ENCODE measurements at places on chromosomes 4 and X.

DNA sequence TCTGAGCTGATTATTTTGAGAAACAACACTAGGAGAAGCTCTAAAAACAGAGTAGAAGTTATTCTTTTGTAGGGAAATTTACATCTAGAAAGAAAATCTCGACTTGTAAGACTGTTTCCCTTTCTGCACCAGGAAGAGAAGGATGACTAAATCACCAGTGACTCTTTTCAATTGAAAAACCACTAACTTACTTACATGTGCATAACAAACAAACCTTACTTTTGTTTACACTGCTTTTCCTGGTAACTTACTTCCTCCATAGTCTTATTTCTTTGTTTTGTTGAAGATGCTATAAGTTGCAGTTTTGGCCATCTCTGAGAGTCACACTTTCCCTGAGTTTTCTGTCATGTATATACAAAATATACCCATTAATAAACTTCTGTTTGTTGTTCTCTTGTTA, 293.6 kb upstream of the FAT4 start:
- DNase-seq = no peak

DNA sequence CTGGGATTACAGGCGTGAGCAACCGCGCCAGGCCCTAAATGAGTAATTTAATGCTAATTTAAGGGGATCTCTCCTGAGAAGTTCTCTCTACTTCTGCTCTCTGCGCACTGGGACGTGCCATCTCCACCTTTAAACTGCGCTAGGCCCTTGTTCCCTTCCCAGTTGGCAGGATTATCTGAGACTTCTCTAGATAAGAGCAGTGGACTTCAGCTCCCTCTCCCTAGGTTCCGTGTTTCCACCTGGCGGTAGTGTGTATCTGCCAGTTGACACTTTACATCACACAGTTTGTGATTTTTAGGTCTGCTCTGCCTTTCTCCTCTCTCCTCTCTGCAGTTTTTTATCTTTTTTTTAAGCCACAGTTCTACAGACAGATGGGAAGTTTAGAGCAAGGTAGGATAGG, 40.2 kb downstream of the ARHGAP10 start:
- no peak for DNase-seq

DNA sequence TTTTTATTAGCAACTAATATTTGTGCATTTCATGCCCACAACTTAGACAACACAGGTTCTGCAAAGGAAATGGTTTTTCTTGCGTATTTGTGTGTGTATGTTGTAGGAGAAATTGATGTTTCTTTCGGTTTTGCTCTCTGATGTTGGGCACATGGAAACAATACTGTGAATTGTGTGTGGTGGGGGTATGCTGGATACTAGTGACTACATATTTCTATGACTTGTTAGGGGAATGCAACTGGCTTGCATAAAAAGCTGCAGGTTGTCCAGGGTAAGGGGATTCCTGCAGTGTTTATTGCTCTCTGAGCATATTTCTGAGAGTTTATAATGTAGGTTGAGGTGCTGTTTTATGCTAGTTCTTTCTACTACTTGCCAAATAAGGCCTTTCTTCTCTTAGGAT, 11.6 kb downstream of the DLG3 start:
- no peak for DNase-seq

DNA sequence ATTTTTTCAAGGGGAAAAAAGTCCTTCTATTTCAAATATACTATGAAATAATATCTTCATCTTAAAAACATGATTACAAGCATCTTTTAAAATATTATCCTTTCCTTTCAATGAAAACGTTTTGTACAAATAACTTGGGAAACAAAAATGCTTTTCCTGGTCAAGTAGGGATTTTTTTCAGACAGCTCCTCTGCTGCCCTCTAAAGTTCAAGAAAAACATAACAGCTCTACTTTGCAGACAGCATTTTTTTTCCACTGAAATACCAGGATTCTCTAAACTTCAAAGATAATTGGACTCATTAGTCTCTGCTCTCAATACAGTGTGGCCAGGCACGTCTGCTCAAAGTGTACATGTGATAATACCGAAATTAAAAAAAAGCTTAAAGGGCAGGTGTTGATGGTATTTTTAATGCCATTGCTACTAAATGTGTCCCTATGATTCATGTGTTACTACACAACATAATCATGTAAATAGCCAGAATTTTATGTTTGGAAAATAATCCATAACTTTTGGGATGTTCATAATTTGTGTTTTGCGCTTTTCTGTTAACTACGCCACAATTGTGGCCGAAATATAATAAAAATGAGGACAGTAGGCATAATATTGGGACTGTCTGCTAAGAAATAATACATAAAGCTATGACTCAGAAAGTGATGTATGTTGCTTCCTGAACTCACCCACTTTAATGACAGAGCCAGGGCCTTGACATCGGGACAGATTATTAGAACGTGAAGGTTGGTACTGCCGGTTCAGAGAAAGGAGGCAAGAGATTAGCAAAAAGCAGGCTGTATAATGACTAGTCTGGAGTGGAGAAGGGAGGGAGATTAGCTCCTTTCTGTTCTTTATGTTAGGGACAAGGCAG, 478.9 kb downstream of the KCNIP4 start:
- peak; percentile 10 for DNase-seq

GRCh38 chr4:138389976-138390685, 148.0 kb upstream of the SLC7A11 start:
- no peak for DNase-seq

- no peak for DNase-seq
Measured at GRCh38 chr4:67762086-67762485, 7.9 kb upstream of the GNRHR start.

- no peak for DNase-seq
Measured at GRCh38 chr4:8401665-8402064, 38.9 kb downstream of the ACOX3 start.

DNA sequence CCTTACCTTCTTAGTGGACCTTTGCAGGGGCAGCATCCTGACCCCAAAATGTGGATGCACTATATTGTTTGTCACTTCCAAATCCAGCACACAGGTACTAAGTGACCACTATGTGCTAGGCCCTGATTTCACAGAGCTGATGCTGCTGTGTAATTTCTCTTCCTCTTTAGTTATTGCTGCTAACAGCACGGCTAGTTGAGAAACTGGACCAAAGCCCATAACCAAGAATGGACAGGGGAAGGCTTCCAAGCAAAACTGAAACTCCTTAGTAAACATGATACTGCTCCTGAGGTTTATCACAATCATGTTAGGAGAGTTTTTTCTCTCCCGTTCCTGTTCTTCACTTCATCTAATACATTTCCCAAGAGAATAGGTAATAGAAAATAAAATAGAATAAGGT, 172.9 kb upstream of the TTC29 start:
- no peak for DNase-seq

DNA sequence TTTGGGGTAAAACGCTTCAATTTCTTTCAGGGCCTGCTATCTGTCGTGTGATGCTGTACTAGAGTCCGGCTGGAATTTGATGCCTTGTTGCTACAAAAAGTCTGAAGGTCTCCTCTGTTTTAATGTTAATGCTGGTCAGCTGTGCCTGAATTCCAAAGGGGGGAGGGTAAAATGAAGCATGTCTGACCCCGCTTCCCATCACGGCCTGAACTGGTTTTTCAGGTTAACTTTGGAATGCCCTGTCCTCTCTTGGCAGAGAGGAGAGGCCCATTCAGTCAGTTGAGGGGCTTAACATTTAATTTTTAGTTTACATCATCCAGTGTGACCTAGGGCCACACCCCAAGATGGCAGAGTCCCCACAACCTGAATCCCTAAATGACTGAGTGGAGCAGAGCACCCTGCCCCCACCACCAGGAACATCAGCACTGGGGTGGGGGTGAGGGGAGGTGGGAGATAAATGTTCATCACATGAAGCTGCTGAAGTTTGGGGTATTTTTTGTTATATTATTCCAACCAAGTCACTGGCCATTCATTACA, 47.9 kb upstream of the GPR78 start:
- DNase-seq = no peak

GRCh38 chrX:106728337-106728736, 1.8 kb downstream of the RNF128 start:
- no peak for DNase-seq

GRCh38 chrX:134623293-134624045, 34.8 kb downstream of the PLAC1 start:
- DNase-seq = no peak

All from HFFc6 (cell line).